ENCODE measurements at places on chromosomes 11 and 22.

- DNase-seq = no peak
Measured at GRCh38 chr11:81963018-81963417, 770.6 kb downstream of the FAM181B start.

GRCh38 chr11:117869604-117870003 lies 6.9 kb downstream of the FXYD6 start:
- DNase-seq = no peak

- DNase-seq = no peak
Measured at GRCh38 chr11:17736930-17737817, 2.6 kb downstream of the KCNC1 start.

- no peak for DNase-seq
Measured at GRCh38 chr11:76719281-76719680, 48.7 kb upstream of the LRRC32 start.

GRCh38 chr22:44668886-44669521 lies 33.0 kb upstream of the PRR5 start:
- DNase-seq = no peak

- peak; percentile 17 for DNase-seq
Measured at GRCh38 chr11:91981995-91982394, 242.6 kb upstream of the FAT3 start.

DNA sequence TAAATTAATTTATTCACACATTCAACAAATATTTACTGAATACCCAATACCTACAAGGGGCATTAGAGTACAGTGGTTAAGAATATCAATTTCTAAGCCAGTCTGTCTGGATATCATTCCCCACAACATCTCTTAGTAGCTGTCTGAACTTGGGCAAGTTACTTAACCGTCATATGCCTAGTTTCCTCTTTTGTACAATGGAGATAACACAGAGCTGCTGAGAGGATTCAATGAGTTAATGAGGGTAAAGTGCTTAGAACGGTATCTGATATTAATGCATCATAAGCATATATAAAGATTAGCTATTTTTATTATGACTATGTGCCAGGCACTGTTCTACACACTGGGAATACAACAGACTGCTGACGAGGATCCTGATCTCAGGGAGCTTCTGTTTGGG lies 116.4 kb downstream of the APOL5 start:
- DNase-seq = no peak

GRCh38 chr22:40654522-40655167 lies 18.1 kb upstream of the MRTFA start:
- DNase-seq = peak; percentile 34

DNA sequence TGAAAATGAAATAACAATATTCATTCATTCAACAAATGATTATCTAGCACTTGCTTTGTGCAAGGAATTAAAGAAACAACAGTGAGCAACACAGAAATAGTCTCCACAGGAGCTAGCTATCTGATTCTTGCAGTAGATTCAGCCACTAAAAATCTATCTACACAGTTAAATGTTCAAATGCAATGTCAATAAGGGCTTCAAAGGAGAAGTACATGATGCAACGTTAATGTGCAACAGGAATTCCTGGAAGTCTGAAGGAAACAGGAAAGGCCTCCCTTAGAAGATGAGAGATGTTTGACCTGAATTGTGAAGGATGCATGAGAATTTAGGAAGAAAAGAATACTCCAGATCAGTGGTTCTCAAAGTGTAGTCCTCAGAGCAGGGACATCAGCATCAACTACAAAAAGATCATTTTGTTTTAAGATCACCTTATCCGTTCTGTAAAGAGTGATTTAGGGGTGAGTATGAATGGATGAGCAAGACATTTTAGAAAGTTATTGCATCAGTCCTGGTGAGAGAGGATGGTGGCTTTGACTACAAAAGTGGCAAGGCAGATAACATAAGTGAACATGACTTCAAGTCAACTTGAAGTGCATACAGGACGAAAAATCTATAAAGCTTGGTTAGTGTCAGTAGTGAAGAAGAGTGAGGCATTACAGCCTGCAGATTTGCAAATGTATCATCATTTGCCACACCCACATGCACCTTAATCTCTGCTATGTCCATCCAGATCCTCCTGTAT lies 96.0 kb downstream of the ETS1 start:
- DNase-seq = no peak

DNA sequence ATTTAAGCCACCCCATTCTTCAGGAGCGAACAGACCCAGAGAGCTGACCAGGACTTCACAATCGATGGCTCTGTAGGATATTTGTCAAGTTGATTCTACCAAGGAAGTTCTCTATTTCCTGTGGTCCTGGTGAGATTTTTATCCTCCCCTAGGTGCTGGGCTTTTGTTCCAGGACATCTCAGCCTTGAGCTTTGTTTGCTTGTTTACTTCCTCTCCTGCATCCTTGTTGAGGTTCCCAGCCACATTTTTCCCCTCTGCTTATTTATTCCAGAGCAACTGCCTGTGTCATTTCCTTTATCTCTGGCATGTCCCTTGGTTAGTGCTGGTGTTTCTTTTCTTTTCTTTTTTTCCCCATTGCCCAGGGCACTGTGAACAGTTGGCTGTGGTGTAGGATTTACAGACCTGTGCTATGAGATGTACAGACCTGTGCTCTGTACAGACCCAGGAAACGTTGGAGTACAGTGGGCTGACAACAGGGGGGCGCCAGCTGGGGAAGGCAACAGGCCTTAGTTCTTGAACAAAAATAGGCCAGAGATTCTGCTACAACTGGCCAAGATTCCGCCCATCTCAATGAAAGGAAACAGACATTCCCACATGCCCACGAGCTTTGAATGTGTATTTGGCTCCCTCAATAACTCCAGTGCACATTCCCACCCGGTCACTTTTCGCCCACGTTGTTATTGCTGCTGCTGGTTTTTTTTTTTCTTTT lies 235.9 kb upstream of the DDI1 start:
- no peak for DNase-seq

- peak; percentile 41 for DNase-seq
Measured at GRCh38 chr22:42343531-42344081, 73.2 kb upstream of the TCF20 start.

DNA sequence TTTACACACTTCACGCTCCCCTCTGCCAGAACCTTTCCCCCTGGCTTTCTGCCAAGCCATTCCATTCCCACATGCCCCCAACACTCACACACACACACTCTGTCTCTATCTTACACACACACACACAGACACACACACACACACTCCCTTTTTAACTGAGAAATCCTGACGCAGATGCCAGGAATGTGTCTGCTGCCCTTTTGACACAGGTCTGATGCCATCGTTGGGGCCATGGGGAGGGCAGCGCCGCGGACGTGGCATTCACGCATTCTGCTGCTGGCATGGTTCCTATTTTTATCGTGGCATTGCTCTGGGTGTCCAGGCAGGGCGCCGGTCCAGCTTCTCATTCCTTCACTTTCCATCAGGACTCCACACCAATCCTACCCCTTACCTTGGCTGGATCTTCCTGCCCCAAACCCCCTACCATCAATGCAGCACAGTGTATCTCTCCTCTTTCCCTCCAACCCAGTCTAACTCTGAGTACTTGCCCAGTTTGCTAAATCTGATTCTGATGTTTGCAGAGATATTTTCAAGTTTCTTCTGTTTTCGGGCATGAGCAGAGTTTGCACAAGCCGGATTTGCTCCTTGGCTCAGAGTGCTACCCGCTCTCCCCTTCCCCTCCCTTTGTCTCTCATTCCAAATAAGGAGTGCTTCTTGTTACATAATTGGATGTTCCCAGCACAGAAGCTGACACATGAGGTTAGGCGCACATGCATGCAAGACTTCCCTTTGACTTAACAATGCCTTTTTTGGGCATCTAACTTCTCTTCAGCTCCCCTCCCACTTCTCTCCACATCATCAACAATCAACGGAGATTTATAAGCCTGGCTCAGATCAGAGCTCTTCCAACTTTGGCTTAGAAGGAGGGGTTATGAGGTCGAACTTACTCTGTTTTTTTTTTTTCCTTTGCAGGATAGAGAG lies 18.8 kb downstream of the SNX19 start:
- no peak for DNase-seq

DNA sequence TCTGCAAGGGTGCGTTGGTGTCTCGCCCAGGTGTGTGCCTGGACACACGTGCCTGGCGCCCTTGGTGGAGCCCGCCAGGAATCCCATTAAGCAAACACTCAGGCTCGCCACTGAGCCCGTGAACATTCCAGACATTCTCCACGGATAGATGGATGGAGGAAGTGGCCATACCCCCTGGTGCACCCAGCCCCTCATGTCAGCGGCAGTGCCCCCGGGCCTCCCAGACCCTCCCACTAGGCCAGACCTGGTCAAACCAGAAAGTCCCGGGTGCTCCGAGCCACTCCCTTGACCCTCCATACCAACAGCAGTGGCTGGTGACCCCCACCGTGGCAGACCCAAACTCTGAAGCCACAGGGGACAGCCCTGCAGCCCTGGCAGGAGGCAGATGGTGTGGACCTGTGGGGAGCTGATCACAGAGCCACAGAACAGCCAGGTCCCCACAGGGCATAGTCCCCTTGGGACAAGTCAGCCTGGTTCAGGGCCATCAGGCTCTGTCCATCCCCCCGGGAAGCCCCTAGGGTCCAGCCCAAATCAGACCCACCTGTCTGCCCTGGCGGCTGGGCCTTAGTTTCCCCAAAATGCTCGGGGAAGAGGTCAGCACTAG lies 1.9 kb downstream of the EPS8L2 start:
- DNase-seq = no peak

DNA sequence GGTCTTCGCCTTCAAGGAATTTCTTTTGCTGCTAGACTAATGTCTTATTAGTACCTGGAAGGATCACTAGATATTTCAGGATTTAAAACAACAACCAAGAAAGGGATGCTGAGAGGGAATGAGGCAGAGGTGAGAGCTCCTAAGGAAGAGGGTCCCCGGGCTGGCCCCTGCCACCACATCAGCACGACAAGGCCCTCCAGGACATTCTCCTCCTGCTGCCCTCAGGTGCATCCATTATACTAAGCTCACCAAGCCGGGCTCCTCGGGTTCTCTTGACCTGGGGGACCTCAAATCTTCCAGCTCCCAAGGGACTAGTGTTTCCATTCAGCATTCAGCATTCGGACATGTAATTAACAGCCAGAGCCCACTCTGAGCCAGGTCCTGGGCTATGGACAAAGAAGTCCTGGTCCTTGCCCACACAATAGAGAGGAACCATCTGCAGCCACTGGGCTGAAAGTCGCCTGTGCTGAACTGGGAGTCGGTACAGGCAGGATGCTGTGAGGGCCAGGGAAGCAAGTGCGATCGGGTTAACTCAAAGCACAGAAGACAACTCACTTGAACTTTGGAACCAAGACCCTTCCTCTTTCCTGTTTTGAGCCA lies 29.4 kb upstream of the OAF start:
- DNase-seq = no peak

GRCh38 chr11:862081-862661 lies 19.5 kb downstream of the TSPAN4 start:
- no peak for DNase-seq

DNA sequence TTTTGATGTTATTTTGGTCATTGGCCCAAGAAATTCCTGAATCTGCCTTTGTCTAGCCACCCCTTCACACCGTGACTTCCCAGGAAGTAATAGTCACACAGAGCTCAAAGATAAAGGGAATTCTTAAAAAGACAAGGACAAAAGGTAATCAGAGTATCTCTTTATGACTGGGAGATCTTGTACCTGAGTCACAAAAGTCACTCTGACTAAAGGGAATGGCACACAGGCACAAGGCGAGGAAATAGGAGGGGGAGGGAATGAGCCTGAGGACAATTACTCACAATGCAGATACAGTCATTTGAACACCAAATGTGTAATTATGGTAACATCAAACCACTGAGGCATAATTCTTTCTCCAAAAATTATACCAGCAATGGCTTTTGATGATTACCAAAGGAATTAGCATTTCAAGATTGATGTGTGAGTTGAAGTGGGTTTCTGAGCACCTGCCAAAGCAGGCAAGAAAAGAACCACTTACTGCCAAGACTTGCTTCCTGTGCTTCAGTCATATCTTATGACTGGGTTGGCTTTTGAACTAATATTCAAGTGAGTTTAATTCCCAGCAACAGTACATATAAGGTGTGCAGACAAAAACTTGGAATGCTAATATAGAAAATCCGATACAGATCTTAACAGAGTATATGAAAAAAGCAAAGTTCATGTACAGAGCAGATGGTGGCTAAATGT lies 856.4 kb downstream of the LRRC4C start:
- no peak for DNase-seq

GRCh38 chr11:122036018-122036417 lies 80.0 kb downstream of the BLID start:
- DNase-seq = no peak

- no peak for DNase-seq
Measured at GRCh38 chr11:28963187-28963586, 855.0 kb downstream of the METTL15 start.

- no peak for DNase-seq
Measured at GRCh38 chr11:87301785-87302540, 264.2 kb downstream of the TMEM135 start.

DNA sequence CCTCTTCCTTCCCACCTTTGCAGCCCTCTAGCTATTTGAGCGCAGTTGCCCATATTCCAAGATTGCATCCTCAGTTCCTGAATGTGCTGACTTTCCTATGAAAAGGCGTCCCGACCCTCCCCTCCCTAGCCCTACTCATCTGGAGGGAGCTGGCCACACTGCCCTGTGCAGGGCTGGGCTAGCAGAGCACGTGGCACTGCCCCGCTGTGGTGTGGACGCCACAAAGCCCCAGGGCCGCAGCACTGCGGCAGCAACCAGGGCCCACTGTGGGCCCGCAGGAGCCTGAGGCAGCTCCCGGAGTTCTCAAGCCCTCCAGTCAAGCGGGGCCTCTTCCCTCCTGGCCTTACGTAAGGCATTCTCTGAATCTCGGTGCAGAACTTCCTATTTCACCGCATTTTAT lies 27.6 kb downstream of the B3GAT1 start:
- no peak for DNase-seq

DNA sequence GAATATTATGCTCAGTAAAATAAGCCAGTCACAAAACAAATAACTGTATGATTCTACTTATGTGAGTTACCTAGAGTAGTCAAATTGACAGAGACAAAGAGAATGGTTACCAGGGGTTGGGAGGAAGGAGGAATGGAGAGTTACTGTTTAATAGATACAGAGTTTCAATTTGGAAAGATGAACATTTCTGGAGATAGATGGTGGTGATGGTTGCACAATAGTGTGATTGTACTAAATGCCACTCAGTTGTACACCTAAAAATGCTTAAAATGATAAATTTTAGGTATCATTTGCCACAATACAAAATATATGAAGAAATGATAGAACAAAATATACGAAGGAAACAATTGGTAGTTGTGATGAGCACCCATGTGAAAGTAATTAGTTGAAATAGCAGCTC lies 43.4 kb downstream of the PDHX start:
- no peak for DNase-seq

GRCh38 chr11:107427569-107428180 lies 29.9 kb downstream of the CWF19L2 start:
- DNase-seq = no peak

DNA sequence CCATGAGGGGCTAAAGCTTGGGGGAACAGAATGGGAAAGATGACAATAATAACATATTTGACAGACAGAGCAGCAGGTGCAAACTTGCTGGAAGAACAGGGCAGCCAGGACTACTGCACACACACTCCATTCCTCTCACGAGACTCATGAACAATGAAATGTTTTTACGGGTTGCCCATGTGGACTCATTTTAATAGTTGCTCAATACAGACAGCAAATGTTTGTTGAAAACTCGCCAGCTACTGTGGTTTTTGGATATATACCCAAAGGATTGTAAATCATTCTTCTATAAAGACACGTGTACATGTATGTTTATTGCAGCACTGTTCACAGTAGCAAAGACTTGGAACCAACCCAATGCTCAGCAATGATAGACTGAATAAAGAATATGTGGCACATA lies 10.3 kb downstream of the SYT13 start:
- DNase-seq = no peak
